LNCaP clone FGC (cell line): ENCODE measurements at places on chromosomes 11 and 22.

DNA sequence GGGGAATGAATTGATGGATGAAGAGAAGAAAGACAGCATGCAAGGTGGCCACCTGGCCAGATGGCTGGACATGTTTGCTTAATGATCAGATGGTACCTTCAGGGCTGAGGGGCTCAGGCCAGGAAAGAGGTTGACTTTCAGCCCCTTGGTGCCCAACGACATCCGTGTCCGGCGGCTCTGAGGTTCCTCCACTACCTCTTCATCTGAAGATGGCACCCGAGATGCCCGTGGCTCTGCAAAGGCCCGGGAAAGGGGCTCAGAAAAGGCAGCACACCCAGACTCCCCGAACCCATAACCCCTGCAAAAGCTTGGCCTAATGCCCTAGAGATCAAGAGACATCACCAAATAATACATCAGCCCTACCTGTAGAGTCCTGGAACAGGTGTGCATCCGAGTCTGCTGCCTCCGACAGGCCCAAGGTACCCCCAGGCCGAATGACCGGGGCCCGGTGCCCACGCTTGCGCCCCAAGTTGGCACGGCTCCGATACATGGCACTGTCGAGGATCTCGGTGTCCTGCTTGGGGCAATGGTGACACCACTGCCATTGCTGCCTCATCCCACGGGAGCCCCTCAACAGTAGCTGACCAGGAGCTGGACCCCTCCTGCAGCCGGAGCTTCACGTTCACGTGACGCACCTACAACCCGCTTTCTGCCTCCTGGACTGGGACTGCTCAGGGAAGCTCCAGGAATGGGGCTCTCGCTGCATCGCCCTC lies 22.9 kb downstream of the TNKS1BP1 start:
- no peak for DNase-seq

DNA sequence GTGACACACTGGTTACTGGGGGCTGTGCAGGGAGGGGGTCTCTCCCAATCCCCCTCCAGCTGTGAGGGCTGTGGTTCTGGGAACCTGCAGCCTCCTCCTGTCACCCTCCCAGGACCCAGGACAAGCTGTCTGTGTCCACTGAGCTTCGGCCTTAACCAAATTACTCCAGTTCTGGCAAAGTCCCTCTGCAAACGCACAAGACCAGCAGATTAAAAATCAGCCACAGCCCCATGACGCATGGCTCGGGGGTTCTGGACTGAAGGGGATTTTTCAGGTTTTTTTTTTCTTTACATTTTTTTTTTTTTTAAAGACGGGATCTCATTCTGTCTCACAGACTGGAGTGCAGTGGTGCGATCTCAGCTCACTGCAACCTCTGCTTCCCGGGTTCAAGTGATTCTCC lies 32.2 kb upstream of the A4GALT start:
- no peak for DNase-seq

DNA sequence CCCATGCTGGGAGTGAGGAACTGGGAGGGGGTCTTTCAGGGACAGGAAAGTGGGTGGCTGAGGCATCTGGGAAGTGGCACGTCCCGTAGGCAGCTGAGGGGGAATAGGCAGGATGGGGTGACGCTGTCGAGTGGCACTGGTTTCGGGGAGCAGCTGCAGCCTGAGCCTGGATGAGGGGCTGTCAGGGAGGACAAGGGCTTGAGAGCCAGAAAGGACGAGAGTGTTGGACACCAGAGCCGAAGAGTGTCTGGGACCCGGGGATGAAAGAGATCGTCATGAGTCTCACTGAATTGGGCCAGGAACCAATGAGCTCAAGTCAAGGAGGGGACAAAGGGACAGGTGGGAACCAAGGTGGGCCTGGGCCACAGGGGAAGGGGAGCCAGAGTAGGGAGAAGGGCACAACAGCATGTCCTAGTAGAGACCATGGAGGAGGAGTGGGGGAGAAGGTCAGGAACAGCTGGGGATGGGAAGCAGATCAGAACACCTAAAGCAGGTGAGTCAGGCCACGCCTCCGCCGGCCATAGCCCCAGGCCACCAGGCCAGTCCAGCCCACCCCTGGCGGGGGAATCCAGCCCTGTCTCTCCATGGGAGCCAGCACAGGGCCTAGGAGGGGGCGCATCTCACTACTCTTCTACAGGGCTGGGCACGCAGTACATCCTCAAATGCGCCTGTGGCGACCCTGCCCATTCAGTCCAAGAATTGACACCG lies 4.2 kb downstream of the RAB3IL1 start:
- DNase-seq: no peak

GRCh38 chr11:2675540-2675939 lies 24.3 kb downstream of the KCNQ1OT1 start:
- no peak for DNase-seq

DNA sequence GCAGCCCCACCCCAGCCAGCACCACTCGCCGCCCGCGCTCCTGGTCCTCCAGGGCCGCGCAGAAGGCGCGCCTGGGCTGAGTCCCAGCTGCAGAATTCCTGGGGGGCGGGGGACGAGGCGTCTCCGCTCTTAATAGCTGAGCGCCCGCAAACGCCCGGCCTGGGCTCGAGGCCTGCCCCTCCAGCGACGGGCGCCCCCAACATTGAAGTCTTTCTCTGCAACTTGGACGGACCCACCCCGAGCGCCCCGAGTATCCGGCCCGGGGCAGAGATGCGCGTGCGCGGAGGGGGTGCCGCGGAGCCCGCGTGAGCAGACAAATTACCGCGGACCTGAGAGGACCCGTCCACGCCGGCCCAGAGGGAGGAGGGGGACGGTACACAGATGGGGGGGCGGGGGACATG lies 6.7 kb upstream of the SYT7 start:
- no peak for DNase-seq
